ENCODE measurements at places on chromosomes 6 and 20. TPM values are rescaled to one million over a fixed set of nuclear protein-coding genes. Genes with fewer than 3 reads are reported as not detected.

DNA sequence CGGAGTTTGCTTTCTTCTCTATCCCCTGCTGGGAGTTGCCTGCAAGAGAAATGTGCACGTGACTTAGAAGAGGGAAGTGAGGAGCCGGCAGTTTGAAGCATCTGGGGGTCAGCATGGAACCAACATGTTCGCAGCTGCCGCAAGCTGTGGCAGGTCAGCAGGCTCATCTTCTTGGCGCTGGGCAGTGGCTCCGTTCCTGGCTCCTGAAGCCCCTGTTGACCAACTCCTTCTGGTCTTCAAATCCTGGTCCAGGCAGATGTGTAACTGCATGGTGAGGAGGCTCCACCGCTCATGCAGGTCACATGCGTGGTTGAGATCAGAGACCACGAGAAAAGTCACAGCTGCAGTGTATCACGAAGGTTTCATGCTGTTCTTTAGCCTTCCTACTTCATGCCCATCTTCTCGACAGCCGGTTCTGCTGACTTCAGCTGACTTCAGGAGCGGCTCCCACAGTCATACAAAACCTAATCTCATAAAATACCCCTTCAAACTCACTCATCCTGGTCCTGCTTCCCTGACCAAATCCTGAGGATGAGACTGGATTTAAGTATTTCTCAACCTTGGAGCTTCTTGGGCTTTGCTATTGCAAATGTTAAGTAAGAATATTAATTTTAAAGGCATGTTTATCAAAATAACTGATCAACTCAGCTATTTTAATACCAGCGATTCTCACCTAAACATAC, 44.9 kb upstream of the BCAS1 start:
- H3K4me1 ChIP-seq, result no peaks in the 10 kb centered on the region
- no peak overlapping the region for H3K4me3 ChIP-seq
- no peak for DNase-seq
- no peak overlapping the region for H3K27ac ChIP-seq

DNA sequence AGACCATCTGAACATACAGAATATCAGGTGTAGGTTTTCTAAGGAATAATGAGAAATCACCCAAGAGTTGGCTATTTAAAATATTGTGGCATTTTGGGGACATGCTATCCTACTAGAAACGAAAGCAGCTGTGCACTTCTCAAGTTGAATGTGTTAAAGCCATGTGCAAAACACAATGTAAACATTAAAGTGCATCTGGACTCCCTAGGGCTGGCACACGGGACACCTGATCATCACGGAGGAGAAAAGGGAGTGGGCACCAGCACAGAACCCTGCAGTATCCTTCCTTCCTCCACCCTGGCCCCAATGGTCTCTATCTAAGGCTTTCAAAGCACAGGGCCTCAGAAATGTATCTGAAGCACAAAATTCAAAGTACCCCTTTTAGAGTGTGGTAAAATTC, 94.3 kb downstream of the INSM1 start:
- peaks cover 32% of the 10 kb centered on the region for H3K4me1 ChIP-seq
- DNase-seq, result no peak
- H3K36me3 ChIP-seq, result peaks cover 13% of the 10 kb centered on the region
- no peak overlapping the region for H3K27ac ChIP-seq

GRCh38 chr6:44537306-44538049, 150.0 kb downstream of the CDC5L start:
- peaks cover 7% of the 10 kb centered on the region for H3K27me3 ChIP-seq
- no peaks in the 10 kb centered on the region for H3K36me3 ChIP-seq
- no peak overlapping the region for H3K4me3 ChIP-seq
- DNase-seq, result no peak
- no peak overlapping the region for H3K27ac ChIP-seq

DNA sequence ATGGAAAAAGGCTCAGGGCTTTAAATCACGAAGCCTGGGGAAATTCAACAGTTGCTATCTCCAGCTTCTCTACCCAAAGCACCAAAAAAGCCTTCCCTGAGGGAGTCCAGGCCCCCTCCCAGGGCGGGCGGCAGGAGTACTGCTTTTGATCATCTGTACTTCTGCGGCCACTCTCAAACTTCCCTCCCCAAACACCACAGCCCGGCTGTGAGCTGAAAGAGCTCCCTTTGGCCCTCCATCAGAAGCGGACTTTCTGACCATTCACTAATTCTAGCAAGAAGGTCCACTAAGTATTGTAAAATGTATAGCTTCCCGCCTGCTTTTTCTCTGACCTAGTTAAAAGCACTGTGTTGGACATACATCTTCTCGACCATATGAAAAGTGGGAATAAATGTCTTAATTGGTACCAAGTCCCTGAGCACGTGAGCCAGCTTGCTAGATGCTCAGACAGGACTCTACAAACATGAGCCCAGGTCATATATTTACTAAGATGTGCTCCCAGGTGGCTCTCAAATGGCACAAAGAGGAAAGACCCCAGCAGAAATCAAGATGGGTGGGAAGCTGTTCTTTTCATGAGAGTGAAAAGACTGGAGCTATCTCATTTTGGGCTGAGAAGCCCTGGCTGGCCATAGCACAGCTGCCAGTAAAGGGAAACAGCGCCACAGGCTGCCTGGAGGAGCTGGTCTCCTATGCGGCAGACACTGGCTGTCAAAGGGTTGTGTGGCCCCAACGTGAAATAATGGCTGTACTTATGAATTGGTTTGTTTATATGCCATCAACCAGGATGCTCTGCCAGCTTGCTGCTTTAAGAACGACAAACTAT, 58.6 kb downstream of the GFOD1 start:
- no peak for DNase-seq
- peak overlapping the region; percentile 54 for H3K4me3 ChIP-seq
- H3K36me3 ChIP-seq, result peaks cover 9% of the 10 kb centered on the region
- peaks cover 82% of the 10 kb centered on the region for H3K4me1 ChIP-seq
- H3K27ac ChIP-seq, result peak overlapping the region; percentile 95

DNA sequence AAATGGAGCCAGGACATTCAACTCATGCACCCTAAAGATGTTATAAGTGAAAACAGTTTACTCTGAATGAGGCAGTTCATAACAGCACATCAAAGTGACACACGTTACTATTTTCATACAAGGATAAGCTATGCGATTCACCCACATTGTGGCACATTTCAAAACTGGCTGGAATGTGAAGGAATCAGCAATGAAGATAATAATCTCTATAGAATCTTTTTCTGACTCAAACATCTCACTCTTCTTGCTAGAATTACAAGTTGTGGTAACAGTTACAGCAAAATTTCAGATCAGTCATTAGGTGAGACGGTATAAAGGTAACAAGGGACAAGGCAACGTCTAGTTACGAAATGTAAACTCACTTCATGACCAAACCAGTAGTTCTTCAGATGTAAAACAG, 17.5 kb downstream of the TMEM244 start:
- no peaks in the 10 kb centered on the region for H3K4me1 ChIP-seq
- H3K27ac ChIP-seq, result no peak overlapping the region
- H3K4me3 ChIP-seq, result no peak overlapping the region

GRCh38 chr20:37808233-37809070, 94.5 kb upstream of the VSTM2L start:
- no peak overlapping the region for H3K4me3 ChIP-seq
- no peaks in the 10 kb centered on the region for H3K27me3 ChIP-seq
- peaks cover 10% of the 10 kb centered on the region for H3K36me3 ChIP-seq
- H3K4me1 ChIP-seq, result peaks cover 4% of the 10 kb centered on the region

GRCh38 chr6:137923866-137924653, 57.0 kb downstream of the TNFAIP3 start:
- no peak for DNase-seq
- H3K4me1 ChIP-seq, result peaks cover 72% of the 10 kb centered on the region
- H3K27me3 ChIP-seq, result no peaks in the 10 kb centered on the region
- no peak overlapping the region for H3K4me3 ChIP-seq

- H3K36me3 ChIP-seq, result no peaks in the 10 kb centered on the region
- H3K27ac ChIP-seq, result no peak overlapping the region
- no peak overlapping the region for H3K4me3 ChIP-seq
- no peak for DNase-seq
These were observed 54.3 kb downstream of the TCP11 start for GRCh38 chr6:35086636-35087360.

- no peaks in the 10 kb centered on the region for H3K36me3 ChIP-seq
- no peak for DNase-seq
- H3K27ac ChIP-seq, result no peak overlapping the region
These were observed 751.9 kb upstream of the DEFB115 start for GRCh38 chr20:30505566-30505965.

- H3K27ac ChIP-seq, result no peak overlapping the region
- no peak for DNase-seq
- H3K4me1 ChIP-seq, result peaks cover 9% of the 10 kb centered on the region
- no peak overlapping the region for H3K4me3 ChIP-seq
These were observed 23.5 kb upstream of the OCSTAMP start for GRCh38 chr20:46573788-46574584.

DNA sequence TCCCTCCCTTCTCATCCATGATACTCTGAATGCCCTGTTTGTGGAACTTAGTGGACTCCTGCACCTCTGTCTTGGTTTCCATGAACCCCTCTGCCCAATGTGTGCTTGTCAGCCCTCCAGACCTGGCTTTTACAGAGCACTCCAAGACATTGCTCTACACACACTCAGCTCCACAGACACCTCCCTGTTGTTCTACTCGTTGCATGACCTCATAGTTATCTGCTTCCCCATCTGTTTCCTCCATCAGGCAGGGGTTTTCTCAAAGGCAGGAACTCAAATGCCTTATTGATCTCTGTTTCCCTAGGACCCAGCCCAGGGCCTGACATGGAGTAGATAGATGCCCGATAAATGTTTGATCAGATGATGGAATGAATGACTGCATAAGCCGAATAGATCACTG, 13.3 kb downstream of the PLCG1 start:
- H3K27ac ChIP-seq, result peak overlapping the region; percentile 91
- DNase-seq, result no peak
- H3K4me1 ChIP-seq, result peaks cover 94% of the 10 kb centered on the region
- no peaks in the 10 kb centered on the region for H3K27me3 ChIP-seq
- peaks cover 36% of the 10 kb centered on the region for H3K36me3 ChIP-seq
- peak overlapping the region; percentile 50 for H3K4me3 ChIP-seq

- peak overlapping the region; percentile 94 for H3K27ac ChIP-seq
- peak overlapping the region; percentile 51 for H3K4me3 ChIP-seq
- no peak for DNase-seq
- H3K27me3 ChIP-seq, result no peaks in the 10 kb centered on the region
- peaks cover 44% of the 10 kb centered on the region for H3K36me3 ChIP-seq
These were observed 91.1 kb downstream of the ATXN1 start for GRCh38 chr6:16670183-16670582.

GRCh38 chr6:27176096-27176495, 71.4 kb upstream of the PRSS16 start:
- peaks cover 33% of the 10 kb centered on the region for H3K27me3 ChIP-seq
- H3K4me3 ChIP-seq, result peak overlapping the region; percentile 95
- no peak overlapping the region for H3K27ac ChIP-seq
- H3K36me3 ChIP-seq, result peaks cover 1% of the 10 kb centered on the region
- DNase-seq, result no peak

DNA sequence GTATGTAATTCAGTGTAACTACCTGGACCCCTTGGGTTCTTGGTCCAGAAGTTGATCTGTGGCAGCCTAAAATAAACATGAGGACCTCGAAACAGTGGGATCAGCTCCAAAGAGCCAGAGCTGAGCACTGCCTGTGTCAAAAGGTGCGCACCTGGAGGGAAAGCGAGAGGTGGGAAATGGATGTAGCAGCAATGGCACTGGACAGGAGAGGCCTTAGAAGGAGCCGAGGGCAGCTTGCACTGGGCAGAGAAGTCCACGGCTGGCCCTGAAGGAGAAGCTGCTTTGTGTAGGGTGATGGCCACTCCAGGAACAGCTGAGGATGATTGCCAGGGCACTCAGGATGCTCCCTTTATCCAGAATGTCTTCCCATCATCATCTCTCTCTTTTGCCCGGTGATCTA, 213.9 kb upstream of the SNX9 start:
- H3K36me3 ChIP-seq, result no peaks in the 10 kb centered on the region
- no peaks in the 10 kb centered on the region for H3K27me3 ChIP-seq
- H3K27ac ChIP-seq, result no peak overlapping the region
- H3K4me1 ChIP-seq, result no peaks in the 10 kb centered on the region
- no peak for DNase-seq

DNA sequence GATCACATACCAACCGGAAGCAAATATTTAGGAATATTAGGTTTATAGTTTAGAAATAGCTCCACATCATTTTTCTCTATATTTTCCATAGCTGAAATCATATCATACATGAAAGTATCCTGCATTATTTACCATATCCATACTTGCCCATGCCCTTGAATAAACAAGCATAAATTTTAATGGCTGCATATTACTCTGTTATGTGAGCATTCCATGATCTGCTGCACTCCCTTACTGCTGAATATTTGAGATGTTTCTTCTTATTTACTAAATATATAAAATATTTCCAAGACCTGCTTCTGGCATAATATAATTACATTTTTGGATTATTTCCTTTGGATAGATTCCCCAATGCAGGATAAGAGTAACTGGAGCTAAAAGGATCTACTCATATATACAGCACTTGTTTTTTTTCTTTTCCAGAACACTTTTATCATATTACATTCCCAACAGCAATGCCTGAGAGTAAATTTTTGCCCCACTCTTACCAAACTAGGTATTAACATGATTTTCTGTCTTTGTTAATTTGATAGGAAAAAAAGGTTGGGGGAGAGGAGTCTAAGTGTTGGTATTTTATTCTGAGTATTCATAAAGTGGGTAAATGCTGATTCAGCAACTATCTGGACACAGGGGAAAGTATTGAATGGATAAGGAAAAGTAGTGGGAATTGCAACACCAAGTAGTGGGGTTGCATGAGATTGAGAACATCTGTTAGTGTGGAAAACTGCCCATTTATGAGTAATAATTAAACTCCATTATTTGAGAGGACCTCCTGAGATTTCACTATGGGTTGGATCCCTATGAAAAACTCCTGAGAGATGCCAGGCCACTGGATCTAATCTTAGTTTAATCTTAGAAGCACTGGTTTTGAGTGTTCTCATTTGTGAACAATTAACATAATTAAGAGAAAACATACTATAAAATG, 76.0 kb downstream of the MAN1A1 start:
- no peak overlapping the region for H3K4me3 ChIP-seq
- H3K27me3 ChIP-seq, result no peaks in the 10 kb centered on the region
- H3K4me1 ChIP-seq, result peaks cover 11% of the 10 kb centered on the region
- no peak overlapping the region for H3K27ac ChIP-seq
- peaks cover 37% of the 10 kb centered on the region for H3K36me3 ChIP-seq

- H3K4me3 ChIP-seq, result no peak overlapping the region
- no peaks in the 10 kb centered on the region for H3K36me3 ChIP-seq
- no peak for DNase-seq
- H3K27ac ChIP-seq, result no peak overlapping the region
These were observed 14.3 kb upstream of the SPO11 start for GRCh38 chr20:57315083-57315975.

CDSN gene
- total RNA-seq, result not detected

PKIG gene
- total RNA-seq, result 2.4 TPM

CRIP3 gene
- total RNA-seq, result not detected

PTPRT gene
- not detected for total RNA-seq

SLC17A9 gene
- 7.6 TPM for total RNA-seq

GSTA2 gene
- total RNA-seq, result not detected

COL11A2 gene
- 0.61 TPM for total RNA-seq

KIZ gene
- total RNA-seq, result 9.3 TPM

STK4 gene
- total RNA-seq, result 155 TPM

GABRR2 gene
- 1.0 TPM for total RNA-seq

PRDM13 gene
- not detected for total RNA-seq

MEI4 gene
- total RNA-seq, result not detected

ENPP4 gene
- total RNA-seq, result 5.9 TPM

OPN5 gene
- not detected for total RNA-seq
